ENCODE measurements at places on chromosomes 4 and X.

GRCh38 chrX:22660756-22661155, 339.0 kb upstream of the DDX53 start:
- DNase-seq: no peak

GRCh38 chr4:158020176-158020575, 152.6 kb downstream of the GASK1B start:
- DNase-seq: no peak

DNA sequence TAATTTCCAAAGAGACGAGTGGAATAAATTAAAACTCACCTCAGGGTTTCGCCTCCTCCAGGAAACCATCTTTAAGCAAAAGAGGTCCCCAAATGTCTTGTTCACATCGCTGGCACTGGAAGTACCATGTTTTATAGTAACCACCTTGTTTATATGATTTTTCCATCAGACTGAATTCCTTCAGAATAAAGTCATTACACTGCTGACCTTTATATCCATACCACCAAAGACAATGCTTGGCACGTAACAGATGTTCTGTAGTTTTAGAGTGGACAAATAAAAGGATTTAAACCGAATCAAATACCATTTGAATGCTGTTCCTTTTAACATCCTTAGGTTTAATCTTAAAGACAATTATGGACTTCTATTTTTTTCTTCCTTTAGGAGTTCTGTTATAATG, 4.7 kb downstream of the NUDT6 start:
- DNase-seq: no peak

DNA sequence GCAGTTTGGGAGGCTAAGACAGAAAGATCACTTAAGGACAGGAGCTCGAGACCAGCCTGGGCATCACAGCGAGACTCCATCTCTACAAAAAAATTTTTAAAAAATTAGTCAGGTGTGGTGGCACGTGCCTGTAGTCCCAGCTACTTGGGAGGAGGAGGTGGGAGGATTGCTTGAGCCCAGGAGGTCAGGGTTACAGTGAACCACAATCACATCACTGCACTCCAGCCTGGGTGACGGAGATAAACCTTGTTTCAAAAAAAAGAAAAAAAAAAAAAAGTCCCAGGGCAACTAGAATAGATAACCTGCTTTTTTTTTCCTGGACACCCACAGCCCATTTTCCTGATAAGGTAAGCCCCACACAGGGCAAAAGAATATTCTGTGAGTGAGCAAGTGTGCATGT, 96.3 kb downstream of the C4orf51 start:
- no peak for DNase-seq

DNA sequence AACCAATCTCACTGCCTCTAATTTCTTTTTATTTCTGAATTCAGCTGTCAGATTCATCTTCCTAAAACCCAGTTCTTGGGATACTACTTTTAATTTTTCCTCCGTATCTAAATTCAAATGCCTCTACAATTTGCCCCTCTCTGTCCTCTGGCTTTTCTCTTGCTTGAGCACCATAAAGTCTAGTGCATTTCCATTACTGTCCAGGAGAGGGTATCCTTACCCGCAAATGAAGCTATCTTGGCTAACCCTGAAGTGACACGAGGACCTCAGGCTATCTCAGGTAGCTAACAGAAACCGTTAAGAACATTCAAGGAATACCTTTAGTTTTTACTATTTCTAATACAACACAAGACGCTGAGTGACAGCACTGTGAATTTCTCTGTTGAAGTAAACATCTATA, 49.4 kb upstream of the PRR32 start:
- no peak for DNase-seq

DNA sequence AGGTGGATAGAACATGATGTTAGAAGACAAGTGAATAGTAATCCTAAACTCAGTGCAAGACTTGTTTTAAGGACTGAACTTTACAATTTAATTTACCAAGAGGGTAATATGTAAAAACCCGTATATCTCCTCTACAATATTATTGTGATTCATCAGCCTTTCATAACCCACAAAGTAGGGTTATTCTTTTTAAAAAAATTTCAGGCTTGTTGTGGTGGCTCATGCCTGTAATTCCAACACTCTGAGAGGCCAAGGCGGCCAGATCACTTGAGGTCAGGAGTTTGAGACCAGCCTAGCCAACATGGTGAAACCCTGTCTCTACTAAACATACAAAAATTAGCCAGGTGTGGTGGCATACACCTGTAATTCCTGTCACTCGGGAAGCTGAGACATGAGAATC, 7.2 kb downstream of the IBSP start:
- no peak for DNase-seq

- no peak for DNase-seq
Observed at GRCh38 chrX:56833626-56834025, 104.6 kb downstream of the NBDY start.

DNA sequence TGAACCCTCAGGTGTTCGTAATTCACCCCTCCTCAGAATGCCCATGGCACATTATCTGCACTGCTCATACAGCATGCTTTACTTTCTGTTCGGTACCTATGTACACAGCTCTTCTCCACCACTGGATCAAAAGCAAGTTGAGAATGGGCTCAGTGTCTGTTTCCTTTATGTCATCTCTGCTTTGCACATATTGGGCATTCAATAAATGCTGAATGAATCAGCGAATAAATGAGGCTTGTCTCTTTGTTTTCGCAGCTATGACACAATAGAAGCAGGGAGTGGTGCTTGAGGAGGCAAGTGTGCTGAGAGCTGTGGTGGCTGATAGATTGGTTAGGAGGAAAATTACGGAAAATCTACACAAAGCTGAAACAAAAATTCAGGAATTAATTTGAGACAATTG, 109.1 kb upstream of the VMA21 start:
- no peak for DNase-seq
